Fibroblast of skin of left quadriceps (primary cell): ENCODE measurements at places on chromosomes 16 and 17.

DNA sequence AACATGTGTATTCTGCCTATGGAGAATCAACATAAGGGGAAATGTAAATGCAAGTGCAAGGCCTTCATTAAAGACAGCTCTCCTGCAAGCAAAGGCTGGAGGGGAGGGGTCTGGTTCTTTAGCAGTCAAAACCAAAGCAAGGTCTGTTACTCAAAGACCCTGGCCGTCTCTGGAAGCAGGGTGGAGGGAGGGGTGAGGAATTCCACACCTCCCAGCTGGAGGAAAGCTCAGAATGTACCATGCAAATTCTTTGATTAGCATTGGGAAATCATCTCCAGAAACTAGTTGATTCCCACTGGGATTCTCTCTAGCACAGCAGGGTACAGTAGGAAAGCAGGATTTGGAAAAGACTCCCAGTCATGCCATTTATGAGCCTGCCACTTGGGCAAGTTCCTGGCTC lies 77.3 kb upstream of the ASIC2 start:
- DNase-seq = no peak

DNA sequence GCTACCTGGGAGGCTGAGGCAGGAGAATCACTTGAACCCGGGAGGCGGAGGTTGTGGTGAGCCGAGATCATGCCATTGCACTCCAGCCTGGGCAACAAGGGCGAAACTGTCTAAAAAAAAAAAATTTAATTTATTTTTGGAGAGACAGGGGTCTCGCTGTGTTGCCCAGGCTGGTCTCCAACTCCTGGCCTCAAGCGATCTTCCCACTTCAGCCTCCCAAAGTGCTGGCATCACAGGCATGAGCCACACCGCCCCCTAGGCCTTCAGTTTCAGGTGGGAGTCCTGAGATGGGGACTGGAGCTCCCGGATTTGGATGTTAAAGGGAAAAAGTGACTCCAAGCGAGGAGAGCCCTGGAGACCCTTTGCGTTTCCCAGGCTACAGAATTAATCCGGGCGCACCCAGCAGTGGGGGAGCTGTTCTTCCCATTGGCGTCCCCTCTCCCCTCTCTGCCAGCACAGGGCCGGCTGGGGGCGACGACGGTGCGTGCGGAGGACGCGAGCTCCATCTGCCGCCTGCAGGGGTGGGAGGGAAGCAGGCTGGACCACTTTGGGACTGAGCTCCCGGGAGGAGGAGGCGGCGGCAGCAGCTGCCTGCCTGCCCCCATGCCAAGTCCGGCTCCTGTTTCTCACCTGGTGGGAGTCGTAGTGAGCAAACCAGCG lies 49.3 kb upstream of the USP7 start:
- DNase-seq = no peak

DNA sequence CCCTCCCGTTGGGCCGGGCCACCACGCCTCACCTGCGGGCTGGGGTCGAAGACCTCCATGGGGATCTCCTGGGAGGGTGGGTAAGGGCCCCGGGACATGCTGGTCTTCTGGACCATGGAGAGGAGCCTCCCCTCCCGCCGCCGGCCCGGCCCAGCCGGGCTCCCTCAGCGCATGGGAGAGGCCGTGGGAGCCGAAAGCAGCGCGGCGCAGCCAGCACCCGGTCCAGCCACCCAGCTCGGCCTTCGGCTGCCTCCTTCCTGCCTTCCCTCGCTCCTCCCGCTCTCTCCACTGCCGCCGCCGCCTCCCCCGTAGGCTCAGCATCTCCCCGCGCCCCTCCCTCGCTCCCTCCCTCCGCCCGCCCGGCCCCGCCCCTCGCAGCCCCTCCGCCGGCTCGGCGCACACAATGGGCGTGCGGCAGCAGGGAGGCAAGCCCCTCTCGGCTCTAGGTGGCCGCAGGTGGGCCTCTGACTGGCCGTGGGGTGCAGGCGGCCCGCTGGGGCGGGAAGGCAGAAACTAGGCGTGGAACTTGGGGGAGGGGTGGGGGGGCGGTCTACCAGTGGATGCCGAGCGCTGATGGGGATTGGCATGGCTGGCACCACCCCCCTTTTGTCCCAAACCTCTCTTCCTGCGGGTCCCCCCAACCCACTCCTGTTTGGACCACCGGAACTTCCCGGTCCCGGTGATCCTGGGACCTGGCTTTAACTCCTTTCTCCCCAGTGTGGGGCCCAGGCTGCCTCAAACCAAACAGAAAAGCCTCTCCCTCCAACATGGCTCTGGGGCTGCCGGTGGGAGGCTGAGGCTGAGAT lies at the start of gene CACNB1:
Gene CACNB1 (minus strand): TSS at position 290 of the 806 bp plus-strand sequence. CDS start 174 bp downstream, at position 116.
- DNase-seq = peak; percentile 50

DNA sequence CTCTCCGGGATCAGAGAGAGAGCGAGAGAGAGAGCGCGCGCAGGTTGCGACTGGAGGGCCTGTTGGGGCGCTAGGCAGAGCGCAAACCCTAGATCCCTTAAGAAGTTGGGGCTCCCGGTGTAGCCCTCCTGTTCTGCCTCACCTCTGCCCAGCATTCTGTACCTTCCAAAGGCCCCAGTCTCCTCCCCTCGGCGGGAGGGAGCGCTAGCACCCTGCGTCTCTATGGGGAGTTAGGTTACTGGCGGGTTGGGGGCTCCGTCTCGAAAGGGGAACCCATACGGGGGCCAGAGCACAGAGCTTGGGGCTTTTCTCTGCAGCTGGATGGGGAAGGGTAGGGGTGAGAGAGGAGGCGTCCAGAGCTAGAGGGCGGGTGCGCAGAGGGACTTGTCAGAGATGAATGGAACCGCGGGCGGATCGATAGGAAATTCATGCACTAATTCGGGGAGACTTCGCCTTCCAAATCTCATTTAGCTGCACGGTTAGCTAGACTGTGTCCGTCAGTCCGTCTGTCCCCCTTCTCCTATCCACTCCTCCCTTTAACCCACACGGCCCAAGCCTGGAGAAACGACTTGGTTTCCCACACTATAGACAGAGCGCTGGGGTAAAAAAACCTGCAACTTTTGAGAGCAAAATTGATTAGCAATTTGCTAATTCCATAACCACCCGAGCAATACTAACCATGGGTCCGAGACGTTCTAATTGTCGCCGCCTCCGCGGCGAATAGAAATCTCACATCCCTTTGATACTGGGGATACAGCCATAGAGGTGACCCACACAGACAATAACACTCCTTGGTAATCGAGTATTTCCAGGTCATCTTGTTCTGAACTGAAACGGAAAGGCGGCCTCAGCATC lies 693 bp upstream of the HOXB4 start:
- DNase-seq = no peak

DNA sequence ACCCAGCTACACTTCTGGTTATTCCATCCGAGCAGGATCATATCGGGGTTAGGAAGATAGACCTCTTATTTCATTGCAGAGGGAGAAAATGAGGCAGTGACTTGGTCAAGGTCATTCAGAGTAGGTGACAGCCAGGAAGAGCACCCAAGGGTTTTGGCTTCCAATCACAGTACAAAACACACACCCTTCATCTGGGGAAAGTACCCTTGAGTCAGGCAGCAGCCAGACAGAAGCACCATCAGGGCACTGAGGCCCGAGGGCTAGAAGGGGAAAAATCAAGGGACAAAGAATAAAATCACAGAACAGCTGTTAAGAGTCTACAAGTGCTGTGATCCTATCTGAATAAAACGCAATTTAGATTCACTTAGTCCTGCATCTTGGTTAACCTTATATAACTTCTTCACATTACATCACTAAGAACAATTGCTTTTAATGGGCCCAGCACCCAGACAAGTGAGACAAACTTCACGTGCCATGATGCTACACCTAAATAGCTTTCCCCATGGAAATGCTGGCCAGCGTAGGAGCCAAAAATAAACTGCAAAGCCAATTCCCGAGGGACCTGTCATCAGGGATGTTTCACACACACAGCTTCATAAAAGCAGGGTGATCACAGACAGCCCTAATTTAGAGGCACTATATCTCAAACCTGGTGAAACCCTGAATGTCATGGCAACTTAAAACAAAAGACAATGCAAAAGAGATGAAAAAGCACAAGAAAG lies 4.9 kb downstream of the UBE2O start:
- DNase-seq = no peak

DNA sequence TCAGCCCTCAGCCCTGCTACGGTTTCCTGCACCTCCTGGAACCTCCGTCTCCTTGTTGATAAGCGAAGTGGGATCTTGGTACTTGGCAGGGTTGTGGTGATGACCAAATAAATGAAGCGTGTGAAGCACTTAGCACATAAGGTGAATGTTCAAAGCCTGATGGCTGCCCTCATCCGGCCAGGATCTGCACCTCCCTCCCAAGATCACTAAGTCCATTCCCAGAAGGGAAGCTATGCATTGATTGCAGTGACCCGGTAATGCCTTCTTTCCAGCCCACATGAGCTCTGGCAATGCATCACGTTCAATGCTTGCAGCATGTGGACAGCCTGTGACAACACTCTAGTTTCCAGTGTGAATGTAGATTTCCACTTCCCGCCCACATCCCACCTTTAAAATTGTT lies 24.9 kb upstream of the RHOT1 start:
- no peak for DNase-seq

DNA sequence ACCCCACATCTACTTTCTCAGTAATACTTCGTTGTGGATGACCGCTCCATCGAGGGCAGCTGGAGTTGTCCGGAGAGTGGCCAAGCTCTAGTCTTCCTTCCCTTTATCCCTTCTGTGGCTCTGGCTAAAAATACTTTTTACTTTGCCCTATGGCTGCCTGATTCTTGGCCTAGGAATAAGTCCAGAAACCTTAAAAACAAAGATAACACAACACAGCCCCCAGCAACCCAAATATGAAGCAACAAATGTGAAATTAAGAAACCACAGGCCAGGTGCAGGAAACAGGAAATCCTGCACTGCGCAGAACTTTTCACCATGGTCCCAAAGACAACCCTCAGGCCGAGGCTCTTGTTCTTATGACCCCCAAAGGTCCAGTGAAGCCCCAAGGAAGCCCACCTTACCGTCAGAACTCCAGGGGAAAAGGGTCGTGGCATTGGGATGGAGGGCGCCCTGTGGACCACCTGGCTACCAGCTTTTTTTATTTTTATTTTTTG lies 26.0 kb downstream of the TK2 start:
- no peak for DNase-seq

DNA sequence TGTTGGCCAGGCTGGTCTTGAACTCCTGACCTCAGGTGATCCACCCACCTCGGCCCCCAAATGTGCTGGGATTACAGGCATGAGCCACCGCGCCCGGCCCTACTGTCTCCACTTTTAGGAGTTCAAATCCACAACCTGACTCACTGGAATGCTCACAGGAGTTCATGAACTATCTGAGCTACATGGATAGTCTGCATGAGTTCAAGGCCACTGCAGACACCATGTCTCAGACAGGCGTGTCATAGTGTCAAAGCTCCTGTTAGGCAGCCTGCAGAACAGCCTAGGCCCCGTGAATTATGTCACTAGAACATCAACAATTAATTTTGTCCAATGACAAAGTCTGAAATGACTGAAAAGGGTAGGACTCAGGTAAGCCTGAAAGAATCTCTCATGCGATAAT lies 38.3 kb upstream of the NDRG4 start:
- DNase-seq = no peak

DNA sequence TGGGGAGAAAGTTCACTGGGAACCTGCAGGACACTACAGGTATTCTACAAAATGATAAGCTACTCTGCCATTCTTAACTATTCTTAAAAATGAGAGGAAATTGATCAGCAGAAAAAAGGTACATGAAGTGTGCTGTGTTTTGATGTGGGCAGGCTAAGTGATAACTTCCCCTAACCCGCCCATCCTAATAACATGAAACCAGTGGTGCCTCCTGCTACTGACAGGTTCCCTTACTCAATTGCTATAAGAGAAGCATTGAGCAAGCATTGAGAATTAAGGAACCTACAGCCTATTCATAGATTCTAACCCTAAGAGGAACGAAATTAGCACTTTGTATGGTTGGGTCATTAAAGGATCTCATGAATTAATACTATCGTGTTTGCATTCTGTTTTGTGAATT lies 18.9 kb downstream of the XYLT1 start:
- DNase-seq = no peak

DNA sequence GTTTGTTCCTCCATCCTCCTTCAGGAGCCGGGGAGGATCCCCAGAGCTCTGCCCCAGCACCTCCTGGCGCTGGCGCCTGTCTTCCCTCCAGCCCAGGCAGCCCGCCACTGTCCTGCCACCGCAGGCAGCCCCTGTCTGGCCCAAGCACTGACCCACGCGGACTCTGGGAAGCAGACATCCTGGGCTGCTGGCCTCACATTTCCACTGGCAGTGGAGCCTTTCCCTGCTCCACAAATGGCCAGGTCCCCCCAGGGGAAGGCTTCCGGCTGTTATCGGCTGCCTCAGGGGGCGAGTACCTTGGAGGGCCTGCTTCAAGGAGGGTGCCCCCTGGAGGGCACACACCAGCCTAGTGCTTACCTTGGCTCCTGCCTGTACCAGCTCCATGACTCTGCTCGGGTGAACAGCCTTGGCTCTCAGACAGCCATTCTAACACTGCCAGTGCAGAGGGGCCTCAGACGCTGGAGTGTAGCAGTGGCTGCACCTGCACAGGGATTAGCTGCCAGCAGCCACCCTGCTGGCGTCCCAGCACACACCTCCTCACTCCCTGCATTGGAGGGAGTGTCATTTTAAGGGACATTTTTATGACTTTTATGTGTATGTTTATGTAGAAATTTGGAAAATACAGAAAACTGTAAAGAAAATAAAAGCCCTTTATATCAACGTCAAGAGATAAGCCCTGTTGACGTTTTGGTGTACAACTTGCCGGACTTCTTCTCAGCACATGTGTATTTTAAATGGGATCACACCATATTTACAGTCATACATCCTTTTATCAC lies 21.0 kb downstream of the ACE start:
- DNase-seq = no peak

DNA sequence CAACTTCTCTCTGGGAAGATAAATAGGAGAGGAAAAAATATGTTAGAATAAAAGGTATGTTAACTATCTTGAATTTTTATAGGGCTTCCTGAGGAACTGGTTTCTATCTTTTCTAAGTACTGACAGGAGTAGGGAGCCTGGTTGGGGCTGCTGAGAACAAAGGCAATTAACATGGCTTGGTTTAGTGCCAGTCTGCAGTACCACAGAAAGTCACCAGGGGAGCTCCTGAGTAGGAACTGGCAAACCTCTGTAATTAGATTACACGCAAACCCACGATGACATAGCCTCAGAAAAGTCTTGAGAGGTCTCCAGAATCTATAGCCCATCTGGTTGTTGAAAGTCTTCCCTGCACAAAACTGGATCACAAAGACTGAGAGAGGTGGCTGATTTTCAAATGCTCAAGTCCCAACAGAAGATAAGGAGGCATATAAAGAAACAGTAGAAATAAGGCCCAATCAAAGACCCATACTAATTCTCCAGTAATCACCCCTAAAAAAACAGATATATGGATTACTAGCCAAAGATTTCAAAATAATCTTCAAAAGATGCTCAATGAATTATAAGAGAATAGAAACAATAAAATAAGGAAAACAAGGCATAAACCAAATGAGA lies 11.7 kb upstream of the CNTNAP4 start:
- no peak for DNase-seq

- peak; percentile 29 for DNase-seq
Measured at GRCh38 chr17:81101614-81102306, 63.5 kb upstream of the PVALEF start.

- DNase-seq = peak; percentile 5
Measured at GRCh38 chr17:57369509-57369945, 113.2 kb downstream of the MSI2 start.
